Ascending aorta (tissue), 2 donors: ENCODE measurements at places on chromosomes 3 and 15.

DNA sequence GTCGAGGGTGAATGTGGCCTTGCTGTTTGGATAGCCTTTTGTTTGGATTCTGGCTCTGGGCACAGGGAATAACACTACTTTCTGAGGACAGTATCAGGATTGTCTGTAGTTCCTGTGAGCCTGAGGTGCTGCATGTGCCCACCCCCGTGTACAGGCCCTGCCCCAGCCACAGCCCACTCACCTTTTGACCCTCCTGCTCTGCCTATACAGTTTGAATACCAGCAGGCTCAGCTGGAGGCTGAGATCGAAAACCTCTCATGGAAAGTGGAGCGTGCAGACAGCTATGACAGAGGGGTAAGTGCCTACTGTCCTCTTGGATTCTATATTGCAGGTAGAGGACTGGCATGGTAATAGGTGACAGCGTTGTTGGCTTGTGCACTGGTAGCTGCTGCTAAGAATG is 7.4 kb upstream of the P4HTM start:
- H3K36me3 ChIP-seq = peaks cover 65% of the 10 kb centered on the region
- H3K4me3 ChIP-seq = no peak overlapping the region
- H3K4me1 ChIP-seq = no peaks in the 10 kb centered on the region
- no peaks in the 10 kb centered on the region for H3K27me3 ChIP-seq
- DNase-seq = no peak

GRCh38 chr3:3316521-3316920 is 137.0 kb upstream of the CRBN start:
- no peak overlapping the region for H3K27ac ChIP-seq
- no peaks in the 10 kb centered on the region for H3K4me1 ChIP-seq
- H3K27me3 ChIP-seq = no peaks in the 10 kb centered on the region
- DNase-seq = no peak

- H3K4me1 ChIP-seq = no peaks in the 10 kb centered on the region
- H3K36me3 ChIP-seq = no peaks in the 10 kb centered on the region
- DNase-seq = no peak
- no peak overlapping the region for H3K4me3 ChIP-seq
- no peak overlapping the region for H3K27ac ChIP-seq
Observed at GRCh38 chr15:60720493-60721256, 241.7 kb upstream of the ICE2 start.

- H3K27me3 ChIP-seq = no peaks in the 10 kb centered on the region
- H3K27ac ChIP-seq = no peak overlapping the region
- peak overlapping the region; percentile 84 for H3K4me3 ChIP-seq
- no peak for DNase-seq
- no peaks in the 10 kb centered on the region for H3K4me1 ChIP-seq
Observed at GRCh38 chr3:192915304-192915703, 2.4 kb downstream of the MB21D2 start.

DNA sequence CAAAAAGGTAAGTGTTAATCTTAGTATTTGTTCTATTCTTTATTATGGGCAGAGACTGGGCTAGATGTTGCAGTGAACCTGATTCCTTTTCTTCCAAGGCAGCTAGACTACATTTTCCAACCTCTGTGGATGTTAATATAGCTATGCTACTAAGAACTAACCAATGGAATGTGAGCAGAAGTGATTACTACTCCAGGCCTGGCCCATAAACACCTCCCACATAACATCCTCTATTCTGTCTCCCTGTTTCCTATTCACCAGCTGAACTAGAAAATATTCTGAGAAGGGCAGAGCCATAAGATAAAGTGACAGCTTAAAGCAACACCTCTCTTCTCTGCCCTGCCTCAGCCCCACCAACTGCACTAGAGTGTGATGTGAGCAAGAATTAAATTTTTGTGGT is 29.4 kb downstream of the CD200R1L start:
- H3K27ac ChIP-seq = no peak overlapping the region
- DNase-seq = no peak
- H3K4me1 ChIP-seq = no peaks in the 10 kb centered on the region
- no peak overlapping the region for H3K4me3 ChIP-seq

DNA sequence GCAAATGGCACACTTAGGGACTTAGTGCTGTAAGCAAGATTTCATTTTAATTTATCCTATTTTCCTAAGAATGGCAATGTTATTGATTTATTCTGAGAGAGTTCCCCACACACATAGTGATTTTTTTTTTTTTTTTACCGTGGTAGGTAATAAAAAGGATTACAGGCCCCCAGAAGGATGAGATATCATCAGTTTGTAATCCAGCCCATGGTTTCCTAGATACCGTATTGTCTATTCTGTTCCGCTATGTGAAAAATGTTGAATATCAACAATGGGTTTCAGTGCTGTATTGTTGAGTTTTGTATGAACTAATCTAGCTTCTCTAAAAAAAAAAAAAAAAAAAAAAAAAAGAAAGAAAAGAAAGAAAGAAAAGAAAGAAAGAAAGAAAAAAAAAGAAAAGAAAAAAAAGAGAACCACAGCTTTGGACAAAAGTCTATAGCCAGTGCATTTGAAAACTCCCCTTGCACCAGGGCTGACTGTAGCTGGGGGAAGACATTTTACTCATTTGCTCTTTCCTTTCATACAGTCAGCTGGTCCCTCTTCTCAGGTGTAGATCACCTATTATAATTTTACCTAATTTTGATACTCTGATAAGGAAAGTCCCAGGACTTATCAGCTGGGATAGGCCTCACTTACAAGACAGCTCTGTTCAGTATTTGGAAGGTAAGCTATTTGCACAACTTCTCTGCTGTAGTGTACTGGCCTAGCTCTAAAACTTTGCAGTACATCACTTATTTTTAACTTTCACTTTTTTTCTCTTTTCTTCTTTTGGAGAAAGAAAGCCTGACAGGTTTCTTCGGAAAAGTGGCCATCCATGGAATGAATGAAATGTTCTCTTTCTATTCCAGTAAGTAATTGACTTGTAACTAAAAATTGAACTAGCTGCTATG is 101.4 kb upstream of the SOX2 start:
- H3K4me3 ChIP-seq = no peak overlapping the region
- no peaks in the 10 kb centered on the region for H3K4me1 ChIP-seq
- no peak overlapping the region for H3K27ac ChIP-seq
- no peaks in the 10 kb centered on the region for H3K36me3 ChIP-seq
- H3K27me3 ChIP-seq = no peaks in the 10 kb centered on the region

- H3K4me1 ChIP-seq = no peaks in the 10 kb centered on the region
- no peak overlapping the region for H3K4me3 ChIP-seq
- H3K27ac ChIP-seq = no peak overlapping the region
- DNase-seq = no peak
- H3K36me3 ChIP-seq = no peaks in the 10 kb centered on the region
Observed at GRCh38 chr3:130772129-130772528, 25.5 kb upstream of the PIK3R4 start.

- DNase-seq = peak; percentile 88
- H3K36me3 ChIP-seq = no peaks in the 10 kb centered on the region
- H3K27me3 ChIP-seq = no peaks in the 10 kb centered on the region
- peak overlapping the region; percentile 53 for H3K4me3 ChIP-seq
- peaks cover 17% of the 10 kb centered on the region for H3K4me1 ChIP-seq
Observed at GRCh38 chr15:25933456-25934158, 70.5 kb upstream of the ATP10A start.

GRCh38 chr15:27463525-27464088 is 492.6 kb downstream of the GABRG3 start:
- no peak for DNase-seq
- H3K27ac ChIP-seq = no peak overlapping the region
- H3K27me3 ChIP-seq = no peaks in the 10 kb centered on the region
- no peaks in the 10 kb centered on the region for H3K36me3 ChIP-seq
- no peak overlapping the region for H3K4me3 ChIP-seq

DNA sequence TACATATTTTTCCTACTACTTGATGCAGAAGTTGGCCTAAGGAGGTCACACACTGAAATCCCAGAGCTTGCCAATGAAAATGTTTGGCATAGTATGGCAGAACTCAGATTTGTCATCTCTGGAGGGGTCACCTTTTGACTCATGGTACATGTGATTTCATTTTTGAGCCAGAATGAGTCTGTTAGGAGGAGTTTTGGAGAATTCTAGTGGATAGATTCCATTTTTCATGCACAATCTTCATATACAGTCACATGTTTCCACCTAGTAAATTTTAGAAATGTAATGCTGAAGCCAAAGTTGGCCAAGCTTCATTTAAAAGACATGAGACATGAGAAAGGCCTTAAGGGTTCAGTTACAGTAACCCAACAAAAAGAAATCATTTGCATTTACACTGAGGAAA is 97.8 kb upstream of the IGSF10 start:
- no peaks in the 10 kb centered on the region for H3K36me3 ChIP-seq
- no peak overlapping the region for H3K27ac ChIP-seq
- H3K27me3 ChIP-seq = no peaks in the 10 kb centered on the region
- no peaks in the 10 kb centered on the region for H3K4me1 ChIP-seq
- H3K4me3 ChIP-seq = no peak overlapping the region
- no peak for DNase-seq

- no peaks in the 10 kb centered on the region for H3K36me3 ChIP-seq
- no peak overlapping the region for H3K27ac ChIP-seq
- DNase-seq = no peak
- no peaks in the 10 kb centered on the region for H3K4me1 ChIP-seq
Observed at GRCh38 chr3:111797171-111797615, 61.9 kb upstream of the PHLDB2 start.

DNA sequence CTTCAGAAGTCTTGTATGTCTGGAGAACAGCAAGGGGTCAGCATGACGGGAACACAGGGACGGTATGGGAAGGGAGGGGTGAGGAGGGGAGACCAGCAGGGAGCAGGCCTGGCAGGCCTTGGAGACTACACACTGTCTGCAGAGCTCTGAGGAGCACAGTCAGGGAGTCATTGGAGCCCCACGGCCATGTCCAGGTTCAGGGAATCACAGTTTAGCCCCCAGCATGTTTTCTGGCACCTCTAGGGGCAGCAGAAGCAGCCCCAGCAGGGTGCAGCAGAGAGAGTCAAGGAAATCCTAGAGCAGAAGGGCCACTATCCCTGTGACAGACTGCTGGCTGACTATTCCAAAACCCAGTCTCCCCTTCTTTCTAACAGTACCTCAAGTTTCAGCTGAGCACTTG is 3.2 kb downstream of the LAMP3 start:
- H3K36me3 ChIP-seq = no peaks in the 10 kb centered on the region
- H3K4me3 ChIP-seq = no peak overlapping the region
- no peak overlapping the region for H3K27ac ChIP-seq
- no peaks in the 10 kb centered on the region for H3K27me3 ChIP-seq
- DNase-seq = no peak
